ENCODE measurements at places on chromosomes 3 and 15.

DNA sequence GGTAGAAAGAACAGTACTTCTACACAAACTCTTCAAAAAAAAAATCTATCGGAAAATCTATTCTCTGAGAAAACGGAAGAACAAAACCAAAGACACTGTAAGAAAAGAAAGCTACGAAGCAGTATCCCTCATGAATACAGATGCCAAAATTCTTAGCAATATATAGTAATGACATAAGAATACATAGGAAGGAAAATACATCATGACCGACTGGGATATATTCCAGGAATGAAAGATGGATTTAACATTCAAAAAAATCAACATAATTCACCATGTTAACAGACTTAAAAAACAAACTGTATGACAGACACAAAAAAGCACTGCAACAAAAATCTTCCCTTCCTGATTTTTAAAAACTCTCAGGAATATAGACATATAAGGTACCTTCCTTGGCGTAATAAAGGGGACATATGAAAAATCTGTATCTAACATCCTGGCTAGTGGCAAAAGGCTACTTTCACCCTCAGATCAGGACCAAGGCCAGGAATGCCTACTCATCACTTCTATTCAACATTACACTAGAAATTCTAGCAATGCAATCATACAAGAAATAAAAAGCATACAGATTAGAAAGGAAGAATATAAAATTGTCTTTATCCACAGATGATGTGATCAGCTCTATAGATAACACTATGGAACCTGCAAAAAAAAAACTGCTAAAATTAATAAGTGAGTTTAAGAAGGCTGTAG lies 77.6 kb upstream of the XXYLT1 start:
- H3K4me3 ChIP-seq = no peak overlapping the region
- H3K27ac ChIP-seq = no peak overlapping the region
- H3K4me1 ChIP-seq = no peaks in the 10 kb centered on the region
- DNase-seq = no peak
- H3K27me3 ChIP-seq = no peaks in the 10 kb centered on the region

DNA sequence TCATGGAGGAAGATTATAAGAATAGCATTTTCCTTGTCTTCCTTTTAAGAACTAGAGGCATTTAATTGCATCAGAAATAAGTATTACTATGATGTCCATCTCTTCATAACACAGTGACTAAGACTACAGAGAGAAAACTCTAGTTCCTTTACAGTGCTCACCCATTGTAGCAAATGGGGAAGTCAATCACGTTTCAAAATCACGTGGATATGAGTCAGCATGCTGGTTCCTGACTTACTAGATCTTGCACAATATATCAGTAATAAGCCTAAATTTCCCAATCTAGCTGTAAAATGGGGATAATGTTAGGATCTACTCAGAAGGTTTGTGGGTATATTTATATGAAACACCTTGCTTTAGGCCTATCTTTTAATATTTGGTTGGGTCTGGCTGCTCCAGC lies 254.8 kb upstream of the EOMES start:
- H3K27ac ChIP-seq = no peak overlapping the region
- H3K4me1 ChIP-seq = no peaks in the 10 kb centered on the region
- H3K4me3 ChIP-seq = no peak overlapping the region
- DNase-seq = no peak
- H3K27me3 ChIP-seq = no peaks in the 10 kb centered on the region

GRCh38 chr15:60392986-60393790 lies 4.6 kb downstream of the ANXA2 start:
- peaks cover 12% of the 10 kb centered on the region for H3K4me1 ChIP-seq
- H3K27ac ChIP-seq = peak overlapping the region; percentile 99
- H3K27me3 ChIP-seq = no peaks in the 10 kb centered on the region

- peak; percentile 60 for DNase-seq
- H3K4me3 ChIP-seq = no peak overlapping the region
- no peaks in the 10 kb centered on the region for H3K4me1 ChIP-seq
- no peaks in the 10 kb centered on the region for H3K36me3 ChIP-seq
- H3K27me3 ChIP-seq = no peaks in the 10 kb centered on the region
- H3K27ac ChIP-seq = no peak overlapping the region
Measured at GRCh38 chr3:161423911-161424522, 52.7 kb upstream of the SPTSSB start.

GRCh38 chr15:63504247-63504978 lies at the start of gene USP3:
Gene USP3, plus strand, starts transcription at chr15:63504593. Its CDS starts 147 bp downstream, at chr15:63504740.
- H3K27ac ChIP-seq = peak within 1 kb of the TSS; percentile 97
- peaks cover 14% of the 10 kb centered on the region for H3K4me1 ChIP-seq
- H3K36me3 ChIP-seq = no peaks in the 10 kb centered on the region
- no peaks in the 10 kb centered on the region for H3K27me3 ChIP-seq
- peak; percentile 97 for DNase-seq

- no peak overlapping the region for H3K27ac ChIP-seq
- no peaks in the 10 kb centered on the region for H3K36me3 ChIP-seq
- H3K4me1 ChIP-seq = no peaks in the 10 kb centered on the region
- no peak overlapping the region for H3K4me3 ChIP-seq
- no peak for DNase-seq
Measured at GRCh38 chr3:25281732-25282126, 146.3 kb upstream of the RARB start.

DNA sequence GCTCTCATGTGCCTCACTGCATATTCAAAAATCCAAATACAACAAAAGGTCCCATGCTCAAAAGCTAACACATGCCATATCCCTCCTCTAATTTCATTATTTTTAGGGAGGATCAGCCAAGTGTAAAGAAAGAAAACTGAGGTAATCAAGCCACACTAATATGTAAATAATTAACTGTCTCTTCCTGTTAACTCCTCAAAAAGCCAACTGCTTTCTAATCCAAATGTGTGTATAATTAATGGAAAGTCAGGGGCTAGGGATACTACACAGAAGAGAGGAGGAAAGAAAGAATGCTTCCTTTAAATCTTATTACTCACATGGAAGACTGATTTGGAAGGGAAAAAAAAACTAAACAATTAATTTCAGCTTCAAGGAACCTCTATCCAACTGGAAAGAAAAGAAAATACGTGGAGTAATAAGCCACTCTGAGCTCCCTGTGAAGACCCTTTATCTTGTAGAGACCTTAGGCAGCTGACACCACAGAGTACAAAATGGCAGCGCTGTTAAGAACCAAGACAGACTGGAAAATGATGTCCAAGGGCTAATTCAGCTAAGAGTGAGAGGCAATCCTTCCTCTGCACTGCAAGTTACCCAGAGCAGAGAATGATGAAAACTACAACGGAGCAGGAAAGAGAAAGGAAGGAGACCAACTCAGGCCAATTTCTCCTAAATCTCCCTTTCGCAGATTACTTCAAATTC lies 56.8 kb downstream of the ZNF148 start:
- DNase-seq = no peak
- H3K36me3 ChIP-seq = peaks cover 59% of the 10 kb centered on the region
- H3K27me3 ChIP-seq = no peaks in the 10 kb centered on the region
- H3K4me3 ChIP-seq = no peak overlapping the region
- peaks cover 3% of the 10 kb centered on the region for H3K4me1 ChIP-seq
- peak overlapping the region; percentile 95 for H3K27ac ChIP-seq

- no peak overlapping the region for H3K4me3 ChIP-seq
- H3K27ac ChIP-seq = no peak overlapping the region
- H3K36me3 ChIP-seq = no peaks in the 10 kb centered on the region
- H3K4me1 ChIP-seq = no peaks in the 10 kb centered on the region
Measured at GRCh38 chr3:72535772-72536171, 312.5 kb downstream of the SHQ1 start.

DNA sequence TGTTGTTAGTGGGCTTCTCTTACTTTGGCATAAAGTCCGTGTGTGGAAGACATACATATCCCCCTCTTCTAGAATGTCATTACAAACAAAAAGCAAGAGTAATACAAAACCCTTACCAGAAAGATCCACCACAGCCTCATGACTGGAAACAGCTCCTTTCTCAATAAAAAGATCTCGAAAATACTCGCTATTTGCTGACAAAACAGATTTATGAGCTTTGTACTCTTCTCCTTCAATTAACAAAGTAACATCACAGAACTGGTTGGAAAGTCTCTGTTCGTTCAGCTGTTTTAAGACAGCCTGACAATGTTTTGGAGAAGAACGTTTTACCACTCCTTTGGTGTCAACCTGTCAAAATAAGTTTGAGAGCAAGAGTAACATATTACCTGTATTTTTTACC lies 5.9 kb downstream of the ZBTB11 start:
- H3K27ac ChIP-seq = no peak overlapping the region
- DNase-seq = no peak
- H3K36me3 ChIP-seq = peaks cover 50% of the 10 kb centered on the region
- peaks cover 5% of the 10 kb centered on the region for H3K4me1 ChIP-seq
- H3K4me3 ChIP-seq = no peak overlapping the region

- no peaks in the 10 kb centered on the region for H3K4me1 ChIP-seq
- H3K4me3 ChIP-seq = no peak within 1 kb of the TSS
- H3K27ac ChIP-seq = no peak within 1 kb of the TSS
- no peaks in the 10 kb centered on the region for H3K36me3 ChIP-seq
Measured at GRCh38 chr3:187368251-187369088, at the start of gene RTP4. Gene RTP4, plus strand, starts transcription at chr3:187368385. Its CDS starts 57 bp downstream, at chr3:187368442.

DNA sequence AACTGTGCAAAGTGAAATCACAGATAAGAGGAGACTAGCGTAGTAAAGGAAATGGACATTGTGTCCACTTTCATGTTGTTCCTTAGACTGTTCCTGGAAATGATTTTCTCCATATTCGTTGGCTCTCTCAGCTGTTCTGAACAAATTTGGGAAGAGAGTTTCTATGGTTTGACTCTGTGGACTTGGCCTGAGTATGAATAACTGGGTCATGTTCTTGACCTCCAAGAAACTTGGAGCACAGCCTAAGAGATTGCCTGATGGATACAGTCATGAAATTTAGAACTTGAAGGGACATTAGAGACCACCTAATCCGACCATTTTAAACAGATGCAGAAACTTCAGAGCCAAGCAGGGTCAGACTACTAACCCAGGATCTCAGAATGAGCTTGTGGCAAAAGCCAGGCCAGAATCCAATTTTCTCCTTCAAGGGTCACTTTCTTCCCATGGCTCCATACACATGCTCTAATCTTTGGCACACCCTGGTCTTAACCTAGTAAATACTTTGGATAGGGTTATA lies 430.4 kb downstream of the RBMS3 start:
- no peak overlapping the region for H3K4me3 ChIP-seq
- no peaks in the 10 kb centered on the region for H3K4me1 ChIP-seq
- DNase-seq = no peak
- H3K36me3 ChIP-seq = no peaks in the 10 kb centered on the region
- no peak overlapping the region for H3K27ac ChIP-seq

- peak; percentile 74 for DNase-seq
- peaks cover 36% of the 10 kb centered on the region for H3K4me1 ChIP-seq
- H3K27me3 ChIP-seq = no peaks in the 10 kb centered on the region
- peaks cover 46% of the 10 kb centered on the region for H3K36me3 ChIP-seq
Measured at GRCh38 chr15:42157981-42158765, 1.7 kb upstream of the PLA2G4F start.

DNA sequence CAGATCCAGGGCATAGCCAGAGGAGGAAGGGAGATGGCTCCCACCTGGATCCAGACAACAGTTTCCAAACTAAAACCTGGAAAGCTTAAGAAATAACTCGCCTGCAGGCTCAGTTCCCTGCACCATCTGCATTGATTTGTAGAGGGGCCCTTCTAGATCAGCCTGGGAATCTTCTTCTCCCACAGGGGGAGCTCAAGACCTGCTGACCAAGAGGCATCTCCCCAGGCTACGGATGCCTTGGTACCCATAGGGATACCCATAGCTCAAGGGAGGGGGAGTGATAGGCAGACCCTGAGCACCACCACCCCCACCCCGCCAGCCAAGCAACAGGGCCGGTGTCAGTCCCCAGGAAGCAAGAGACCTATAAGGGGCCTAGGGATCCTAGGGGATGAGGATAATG lies 28.0 kb upstream of the DCLK3 start:
- no peak overlapping the region for H3K4me3 ChIP-seq
- no peaks in the 10 kb centered on the region for H3K27me3 ChIP-seq
- H3K27ac ChIP-seq = no peak overlapping the region
- no peaks in the 10 kb centered on the region for H3K36me3 ChIP-seq

DNA sequence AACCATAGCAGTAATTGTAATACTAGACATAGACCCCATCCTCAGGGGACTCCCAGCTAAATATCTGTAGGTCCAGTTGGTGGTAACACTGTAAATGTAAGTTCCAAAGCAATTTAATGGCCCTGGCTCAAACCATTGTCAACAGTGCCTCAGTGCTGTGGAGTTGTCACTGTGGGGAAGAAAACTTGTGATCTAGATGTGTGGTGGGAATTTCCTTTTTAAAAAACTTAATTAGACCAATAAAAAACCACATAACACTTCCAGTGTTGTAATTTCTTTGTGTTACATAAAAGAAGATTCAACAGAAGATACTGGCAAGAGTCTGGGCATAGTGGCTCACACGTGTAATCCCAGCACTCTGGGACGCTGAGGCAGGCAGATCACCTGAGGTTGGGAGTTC lies 138.6 kb upstream of the UMPS start:
- H3K4me3 ChIP-seq = no peak overlapping the region
- no peak for DNase-seq
- H3K27ac ChIP-seq = no peak overlapping the region

DNA sequence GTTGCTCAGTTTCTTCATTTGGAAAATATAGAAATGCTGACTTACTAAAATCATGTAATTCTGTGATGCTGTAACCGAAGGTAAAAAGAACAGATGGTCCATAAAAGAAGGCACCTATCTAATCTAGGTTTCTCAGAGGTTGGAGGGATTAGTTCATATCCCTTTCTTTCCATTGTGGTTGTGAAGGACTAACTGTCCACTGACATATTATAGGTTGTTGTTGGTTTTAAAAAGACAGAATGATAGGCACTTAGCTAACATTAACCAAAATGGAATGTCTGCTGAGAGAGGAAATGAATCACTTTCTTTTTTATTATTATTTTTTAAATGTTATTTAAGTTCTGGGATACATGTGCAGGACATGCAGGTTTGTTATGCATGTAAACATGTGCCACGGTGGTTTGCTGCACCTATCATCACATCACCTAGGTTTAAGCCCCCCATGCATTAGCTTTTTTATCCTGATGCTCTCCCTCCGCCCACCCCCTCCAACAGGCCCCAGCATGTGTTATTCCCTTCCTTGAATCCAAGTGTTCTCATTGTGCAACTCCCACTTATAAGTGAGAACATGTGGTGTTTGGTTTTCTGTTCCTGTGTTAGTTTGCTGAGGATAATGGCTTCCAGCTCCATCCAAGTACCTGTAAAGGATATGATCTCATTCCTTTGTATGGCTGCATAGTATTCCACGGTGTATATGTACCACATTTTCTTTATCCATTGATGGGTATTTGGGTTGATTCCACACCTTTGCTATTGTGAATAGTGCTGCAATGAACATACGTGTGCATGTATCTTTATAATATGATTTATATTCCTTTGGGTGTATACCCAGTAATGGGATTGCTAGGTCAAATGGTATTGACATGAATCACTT lies 45.8 kb downstream of the ALDH1A2 start:
- H3K27me3 ChIP-seq = no peaks in the 10 kb centered on the region
- peak; percentile 4 for DNase-seq
- no peak overlapping the region for H3K4me3 ChIP-seq

GRCh38 chr3:29468187-29468586 lies 187.3 kb downstream of the RBMS3 start:
- H3K27ac ChIP-seq = no peak overlapping the region
- H3K4me3 ChIP-seq = no peak overlapping the region
- no peaks in the 10 kb centered on the region for H3K27me3 ChIP-seq
- H3K36me3 ChIP-seq = peaks cover 3% of the 10 kb centered on the region

DNA sequence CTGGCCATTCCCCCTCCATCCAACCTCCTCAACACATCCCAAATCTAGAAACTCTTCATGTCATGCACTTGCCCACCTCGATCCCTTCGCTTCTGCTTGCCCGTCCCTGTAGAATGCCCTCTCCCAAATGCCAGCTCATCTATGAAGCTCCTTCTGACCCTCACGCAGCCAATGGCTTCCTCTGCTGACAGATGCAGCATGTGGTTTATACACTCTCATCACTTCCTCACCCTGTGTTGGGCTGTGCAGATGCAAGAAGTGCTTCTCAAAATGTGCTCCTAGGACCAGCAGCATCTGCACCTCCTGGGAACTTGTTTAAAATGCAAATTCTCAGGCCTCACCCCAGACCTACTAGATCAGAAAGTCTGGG lies 51.7 kb downstream of the SEMA5B start:
- no peaks in the 10 kb centered on the region for H3K36me3 ChIP-seq
- no peak for DNase-seq
- peaks cover 35% of the 10 kb centered on the region for H3K4me1 ChIP-seq
- peaks cover 33% of the 10 kb centered on the region for H3K27me3 ChIP-seq

Measured in mesenchymal stem cell (in vitro differentiated cells and primary cell).